Left lung (tissue), 14 donors: ENCODE measurements at places on chromosomes 4 and X. TPM values are rescaled to one million over a fixed set of nuclear protein-coding genes. Genes with fewer than 3 reads are reported as not detected.

- no peak for DNase-seq
- H3K4me3 ChIP-seq = no peak overlapping the region
- no peaks in the 10 kb centered on the region for H3K36me3 ChIP-seq
Observed at GRCh38 chrX:41482154-41482850, 35.2 kb downstream of the NYX start.

DNA sequence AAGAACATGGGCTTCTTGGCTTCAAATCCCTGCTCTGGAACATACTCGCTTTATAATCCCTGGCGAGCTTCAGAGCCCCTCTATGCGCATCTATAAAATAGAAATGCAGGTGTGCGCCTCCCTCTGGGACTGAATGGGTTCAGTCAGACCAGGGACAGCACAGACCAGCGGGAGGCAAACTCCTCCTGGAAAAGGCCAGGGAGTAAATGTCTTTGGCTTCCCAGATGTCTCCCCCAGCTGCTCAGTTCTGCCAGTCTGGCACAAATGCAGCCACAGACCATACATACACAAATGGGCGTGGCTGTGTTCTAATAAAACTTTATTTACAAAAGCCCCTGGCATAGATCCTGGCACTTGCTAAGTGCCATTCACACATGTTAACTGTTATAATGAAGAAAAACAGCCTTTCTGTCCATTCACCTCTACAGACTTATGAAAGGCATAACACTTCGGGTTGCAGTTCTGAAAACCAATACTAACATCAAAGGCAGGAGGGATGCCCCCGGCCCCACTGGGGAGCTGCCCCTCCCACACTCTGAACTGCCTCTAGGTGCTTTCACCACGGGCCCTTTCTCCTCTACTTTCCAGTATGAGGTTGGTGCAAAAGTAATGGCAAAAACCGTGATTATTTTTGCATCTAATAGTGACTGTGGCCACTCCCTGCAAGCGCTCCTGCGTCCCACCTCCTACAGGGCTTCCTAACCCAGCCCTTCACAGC, 4.6 kb downstream of the JAKMIP1 start:
- H3K27ac ChIP-seq = no peak overlapping the region
- H3K36me3 ChIP-seq = no peaks in the 10 kb centered on the region
- H3K4me3 ChIP-seq = no peak overlapping the region
- no peak for DNase-seq
- no peaks in the 10 kb centered on the region for H3K4me1 ChIP-seq

GRCh38 chr4:86441175-86441936, 81.5 kb upstream of the MAPK10 start:
- DNase-seq = no peak
- no peaks in the 10 kb centered on the region for H3K27me3 ChIP-seq
- no peak overlapping the region for H3K27ac ChIP-seq
- H3K4me3 ChIP-seq = no peak overlapping the region
- H3K36me3 ChIP-seq = no peaks in the 10 kb centered on the region
- no peaks in the 10 kb centered on the region for H3K4me1 ChIP-seq

The PF4V1 gene
- not detected for total RNA-seq

DNA sequence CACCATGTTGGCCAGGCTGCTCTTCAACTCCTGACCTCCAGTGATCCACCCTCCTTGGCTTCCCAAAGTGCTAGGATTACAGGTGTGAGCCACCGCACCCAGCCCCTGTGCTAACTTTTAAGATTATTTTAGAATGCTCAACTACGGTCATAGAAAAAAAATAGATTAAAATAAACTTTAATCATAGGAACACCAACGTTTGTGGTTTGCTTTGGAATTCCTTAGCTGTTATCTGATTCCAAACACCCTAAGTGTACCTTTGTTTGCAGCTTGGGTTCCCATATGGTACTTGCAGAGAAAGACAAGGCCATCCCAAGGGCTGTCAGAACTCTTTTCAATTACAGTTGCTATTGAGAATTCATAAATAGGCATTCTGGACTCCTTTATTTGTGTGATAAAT, 90.1 kb upstream of the EFHC2 start:
- no peaks in the 10 kb centered on the region for H3K27me3 ChIP-seq
- DNase-seq = no peak
- H3K36me3 ChIP-seq = no peaks in the 10 kb centered on the region
- no peaks in the 10 kb centered on the region for H3K4me1 ChIP-seq
- H3K4me3 ChIP-seq = no peak overlapping the region

DNA sequence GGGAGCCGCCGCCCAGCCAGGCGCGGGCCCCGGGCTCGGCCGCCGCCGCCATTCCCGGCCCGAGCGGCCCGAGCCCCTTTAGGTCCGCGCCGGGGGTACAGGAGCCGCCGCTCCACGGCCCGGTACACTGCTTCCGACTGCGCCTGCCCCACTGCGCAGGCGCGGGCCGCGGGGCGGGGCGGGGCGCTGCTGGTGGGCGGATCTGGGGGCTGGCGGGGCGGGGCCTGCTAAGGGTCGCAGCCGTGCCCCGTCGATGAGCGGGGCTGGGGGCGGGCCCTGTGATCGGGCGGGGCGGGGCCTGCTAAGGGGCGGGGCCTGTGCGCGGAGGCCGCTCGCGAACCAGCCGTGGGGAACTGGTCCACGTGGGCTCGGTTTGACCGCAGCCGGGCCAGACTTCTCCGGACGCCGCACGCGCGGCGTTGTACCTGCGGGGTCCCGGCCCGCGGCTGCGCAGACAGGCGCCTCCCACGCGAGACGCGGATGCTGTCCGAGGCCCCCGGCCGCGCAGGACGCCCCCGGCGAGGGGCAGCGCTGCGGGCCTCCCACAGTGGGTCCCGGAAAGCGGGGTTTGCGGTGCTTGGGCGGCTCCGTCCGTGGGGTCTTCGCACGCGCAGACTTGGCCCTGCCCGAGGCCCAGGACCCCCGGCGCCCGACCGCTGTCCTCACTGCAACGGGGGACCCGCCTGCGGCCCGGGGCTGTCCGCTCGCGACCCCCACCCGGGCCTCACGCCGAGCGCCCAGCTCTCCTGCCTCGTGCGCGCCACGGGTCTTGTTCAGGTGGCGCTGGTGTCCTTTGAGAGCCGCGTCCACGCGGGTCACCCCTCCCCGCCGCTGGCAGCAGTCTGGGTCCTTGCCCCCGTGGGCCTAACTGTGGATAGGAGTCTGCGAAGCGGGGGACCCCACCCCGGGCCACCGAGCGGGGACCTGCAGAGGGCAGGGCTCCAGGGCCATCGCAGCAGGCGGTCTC, at the start of gene DGKQ:
Gene DGKQ, minus strand, starts transcription at position 139 of the 967 bp plus-strand sequence. Its CDS starts 87 bp downstream, at position 52.
- no peaks in the 10 kb centered on the region for H3K27me3 ChIP-seq
- peak; percentile 97 for DNase-seq
- peaks cover 12% of the 10 kb centered on the region for H3K4me1 ChIP-seq
- H3K36me3 ChIP-seq = no peaks in the 10 kb centered on the region
- H3K4me3 ChIP-seq = peak within 1 kb of the TSS; percentile 71
- H3K27ac ChIP-seq = no peak within 1 kb of the TSS

- no peaks in the 10 kb centered on the region for H3K4me1 ChIP-seq
- H3K4me3 ChIP-seq = no peak overlapping the region
- H3K27ac ChIP-seq = no peak overlapping the region
- H3K36me3 ChIP-seq = no peaks in the 10 kb centered on the region
- H3K27me3 ChIP-seq = no peaks in the 10 kb centered on the region
Observed at GRCh38 chr4:52957835-52958631, 95.9 kb downstream of the RASL11B start.

DNA sequence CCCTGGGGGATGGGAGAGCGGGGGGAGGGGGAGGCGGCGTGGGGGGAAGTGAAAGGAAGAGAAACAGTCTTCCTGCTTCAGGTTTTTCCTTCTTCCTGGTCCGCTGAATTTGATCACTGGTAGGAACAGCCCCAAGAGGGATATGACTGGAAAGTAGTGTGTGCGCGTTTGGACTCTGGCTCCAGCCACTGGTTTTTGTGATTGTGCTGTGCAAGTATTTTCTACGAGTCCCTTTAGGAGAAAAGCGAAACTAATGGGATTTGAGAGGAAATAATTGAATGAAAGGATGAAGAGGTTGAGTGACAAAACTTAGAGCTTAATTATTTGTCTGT, 836 bp downstream of the PRRG1 start:
- H3K36me3 ChIP-seq = no peaks in the 10 kb centered on the region
- no peaks in the 10 kb centered on the region for H3K27me3 ChIP-seq
- peak overlapping the region; percentile 49 for H3K4me3 ChIP-seq
- DNase-seq = no peak
- H3K4me1 ChIP-seq = no peaks in the 10 kb centered on the region
- peak overlapping the region; percentile 73 for H3K27ac ChIP-seq

DNA sequence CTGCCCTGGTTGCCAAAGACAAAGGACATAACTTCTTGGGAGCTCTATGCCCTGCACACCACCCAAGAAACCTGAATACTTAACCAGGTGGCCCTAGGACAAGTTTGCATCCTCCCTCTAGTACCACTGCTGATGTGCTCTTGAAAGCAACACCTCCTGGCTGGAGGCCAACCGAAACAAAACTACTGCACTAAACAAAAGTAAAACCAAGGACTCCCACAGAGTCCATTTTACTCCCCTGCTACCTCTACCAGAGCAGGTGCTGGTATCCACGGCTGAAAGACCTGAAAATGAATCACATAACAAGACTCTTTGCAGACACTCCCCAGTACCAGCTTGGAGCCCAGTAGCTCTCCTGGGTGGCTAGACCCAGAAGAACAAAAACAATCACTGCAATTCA, 941.8 kb downstream of the RAPGEF2 start:
- no peak overlapping the region for H3K27ac ChIP-seq
- no peaks in the 10 kb centered on the region for H3K36me3 ChIP-seq
- H3K4me1 ChIP-seq = no peaks in the 10 kb centered on the region
- H3K27me3 ChIP-seq = no peaks in the 10 kb centered on the region
- no peak for DNase-seq
